ENCODE measurements at places on chromosomes 5 and 9.

- DNase-seq, result no peak
Observed at GRCh38 chr9:116859763-116860162, 172.7 kb downstream of the TRIM32 start.

DNA sequence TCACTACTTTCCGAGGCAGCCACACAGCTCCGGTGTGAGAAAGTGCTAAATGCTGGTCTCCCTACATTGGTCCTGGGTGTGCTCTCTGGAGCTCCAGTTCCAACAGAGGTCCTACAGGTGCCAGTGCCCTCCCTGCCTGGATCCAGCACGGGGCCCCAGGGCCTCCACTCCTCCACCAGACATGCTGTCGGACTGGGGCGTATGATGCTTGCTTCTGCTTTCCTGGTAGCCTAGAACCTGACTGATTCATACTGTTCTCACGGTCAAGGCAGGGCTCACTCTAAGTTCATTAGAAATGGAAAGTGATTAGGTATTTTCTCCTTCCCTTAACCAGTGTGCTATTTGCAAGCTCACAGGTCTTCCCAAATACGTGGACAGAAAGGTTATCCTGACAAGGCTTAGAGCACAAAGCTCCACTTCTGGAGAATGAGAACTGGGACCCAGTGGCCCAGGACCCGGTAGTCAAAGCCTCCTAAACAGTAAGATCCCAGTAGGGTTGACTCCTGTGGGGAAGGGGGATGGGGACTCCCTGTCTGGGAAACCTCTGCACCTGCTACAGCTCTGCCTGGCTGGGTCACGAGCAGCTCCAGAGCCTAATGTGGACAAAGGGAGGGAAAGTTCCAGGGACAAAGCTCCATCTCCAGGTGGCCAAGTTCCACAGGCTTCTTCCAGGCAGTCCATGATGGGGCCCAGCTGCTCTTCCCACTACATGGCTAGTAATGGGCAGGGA, 98.1 kb downstream of the PAX5 start:
- DNase-seq, result no peak

- no peak for DNase-seq
Observed at GRCh38 chr9:2966565-2967300, 122.8 kb upstream of the PUM3 start.

DNA sequence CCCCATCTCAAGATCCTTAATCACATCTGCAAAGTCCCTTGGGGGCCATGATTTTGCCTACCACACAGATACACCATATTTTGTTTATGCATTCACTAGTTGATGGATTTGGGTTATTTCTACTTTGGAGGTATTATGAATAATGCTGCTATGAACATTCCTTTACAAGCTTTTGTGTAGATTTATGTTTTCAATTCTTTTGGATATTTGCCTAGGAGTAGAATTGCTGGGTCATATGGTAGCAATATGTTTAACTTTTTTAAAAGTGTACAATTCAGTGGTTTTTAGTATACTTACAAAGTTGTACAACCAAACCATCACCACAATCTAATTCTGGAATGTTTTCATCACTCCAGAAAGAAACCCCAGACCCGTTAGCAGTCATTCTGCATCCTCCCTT, 7.8 kb upstream of the ANP32B start:
- no peak for DNase-seq

GRCh38 chr9:81626511-81626910, 62.8 kb downstream of the TLE1 start:
- DNase-seq, result no peak

DNA sequence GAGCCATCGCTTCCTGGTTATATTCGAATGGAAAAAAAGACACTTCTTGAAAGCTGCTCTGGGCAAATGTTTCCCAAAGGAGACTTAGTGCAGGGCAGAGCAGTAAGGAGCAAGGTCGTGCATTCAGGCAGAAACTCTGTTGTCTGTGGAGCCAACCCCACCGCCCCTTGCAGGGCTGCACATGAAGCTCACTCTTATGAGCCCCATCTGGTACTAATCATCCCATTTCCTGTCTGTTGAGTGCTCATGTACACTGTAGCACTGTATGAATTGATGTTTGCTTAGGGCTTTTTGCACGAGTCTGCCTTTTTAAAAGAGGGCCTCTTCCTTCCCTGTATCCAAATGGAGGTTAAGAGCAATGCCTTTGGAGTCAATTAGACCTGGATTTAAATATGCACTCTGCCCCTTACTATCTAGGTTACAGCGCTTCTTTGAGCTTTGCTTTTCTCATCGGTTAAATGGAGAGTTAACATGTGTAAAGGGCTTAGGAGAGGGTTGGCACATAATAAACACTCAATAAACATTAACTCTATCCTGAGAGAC, 25.4 kb downstream of the HMHB1 start:
- no peak for DNase-seq

DNA sequence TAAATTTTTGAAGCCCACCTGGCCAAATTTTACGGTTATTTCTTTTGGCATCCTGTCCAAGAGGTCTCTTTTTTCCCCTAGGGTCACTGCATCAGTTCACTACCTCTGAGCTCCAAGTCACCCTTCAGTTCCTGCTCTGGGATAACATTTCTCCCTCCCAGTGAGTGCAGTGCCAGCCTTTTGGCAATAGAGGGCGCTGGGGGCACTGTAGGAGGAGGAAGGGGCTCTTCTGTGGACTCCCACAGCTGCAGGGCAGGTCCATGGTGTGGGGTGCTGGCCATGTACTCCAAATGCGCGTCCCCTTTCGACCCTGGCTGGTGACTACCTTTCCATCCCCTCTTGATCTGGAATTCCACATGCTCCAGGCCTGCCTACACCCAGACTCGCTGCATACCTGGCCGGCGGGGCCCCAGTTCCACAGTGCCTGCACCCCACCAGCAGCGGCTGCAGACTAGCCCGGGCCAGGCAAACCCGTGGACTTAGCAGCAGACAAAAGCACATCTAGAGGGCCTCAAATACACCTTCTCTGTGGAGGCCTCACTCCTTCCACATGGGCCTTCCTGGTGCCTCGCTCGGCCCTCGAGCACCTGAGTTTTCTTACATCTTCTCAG, 20.3 kb upstream of the NINJ1 start:
- DNase-seq, result peak; percentile 69

GRCh38 chr5:62647241-62647640, 68.6 kb downstream of the LRRC70 start:
- no peak for DNase-seq

DNA sequence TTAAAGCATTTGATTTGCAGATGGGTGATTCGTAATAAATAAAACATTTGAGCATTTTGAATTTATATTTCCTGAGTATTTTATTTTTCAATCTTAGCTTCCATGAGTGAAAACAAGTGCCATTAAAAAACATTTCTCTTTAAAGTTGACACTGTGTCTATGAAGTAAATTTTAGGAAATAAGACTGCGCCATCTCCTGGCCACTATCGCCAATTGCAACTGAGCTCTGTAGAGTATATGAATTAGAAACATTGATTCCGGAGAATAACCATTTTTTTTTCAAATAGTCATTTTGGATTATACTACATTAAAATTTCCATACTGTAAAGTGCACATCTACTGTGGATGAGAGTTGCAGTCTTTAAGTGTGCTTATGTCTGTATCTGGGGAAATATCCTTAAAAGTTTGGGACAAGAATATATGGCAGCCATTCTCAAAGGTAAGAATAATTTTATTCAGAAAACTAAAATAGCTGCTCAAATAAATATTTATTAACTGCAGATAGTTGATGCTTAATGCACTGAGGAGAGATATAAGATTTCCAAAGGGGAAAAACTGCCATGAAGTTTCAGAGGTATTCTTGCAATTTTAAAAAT, 5.9 kb downstream of the DMRTA1 start:
- DNase-seq, result peak; percentile 60

DNA sequence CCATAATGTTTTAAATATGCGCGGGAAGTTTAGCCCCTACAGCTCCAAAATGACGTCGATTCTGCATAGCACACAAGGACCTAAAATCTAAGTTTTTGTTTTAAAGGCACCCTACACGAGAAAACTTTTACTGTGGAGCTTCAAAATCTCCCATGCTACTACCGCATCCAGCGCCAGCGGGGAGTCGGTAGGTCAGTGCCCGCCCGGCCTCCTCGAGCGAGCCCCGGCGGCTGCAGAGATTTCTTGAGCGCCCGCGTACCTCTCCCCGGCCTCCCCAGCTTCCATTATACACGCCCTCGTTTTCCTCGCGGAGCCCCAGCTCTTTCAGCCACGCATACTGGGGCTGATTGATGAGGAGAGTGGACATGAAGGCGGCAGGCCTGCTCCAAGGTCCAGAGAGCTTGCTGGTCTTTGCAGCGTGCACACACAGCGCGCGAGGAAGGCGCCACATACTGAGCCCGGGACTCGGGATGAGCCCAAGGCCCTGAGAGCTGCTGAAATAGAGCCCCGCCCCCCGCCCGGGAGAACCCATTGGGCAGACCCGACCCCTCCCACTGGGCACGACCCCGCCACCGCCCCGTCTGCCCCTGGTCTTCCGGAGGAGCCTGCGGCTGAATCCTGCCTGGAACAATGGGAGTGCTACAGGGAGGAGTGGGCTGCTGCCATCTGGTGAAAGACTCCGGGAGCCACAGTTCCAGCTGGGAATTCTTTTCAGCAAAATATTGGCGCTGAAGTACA, at the start of gene ALDH7A1:
TSS of gene ALDH7A1 (minus strand) at position 472 of the 738 bp plus-strand sequence. CDS start at position 451, 21 bp downstream.
- peak; percentile 55 for DNase-seq

DNA sequence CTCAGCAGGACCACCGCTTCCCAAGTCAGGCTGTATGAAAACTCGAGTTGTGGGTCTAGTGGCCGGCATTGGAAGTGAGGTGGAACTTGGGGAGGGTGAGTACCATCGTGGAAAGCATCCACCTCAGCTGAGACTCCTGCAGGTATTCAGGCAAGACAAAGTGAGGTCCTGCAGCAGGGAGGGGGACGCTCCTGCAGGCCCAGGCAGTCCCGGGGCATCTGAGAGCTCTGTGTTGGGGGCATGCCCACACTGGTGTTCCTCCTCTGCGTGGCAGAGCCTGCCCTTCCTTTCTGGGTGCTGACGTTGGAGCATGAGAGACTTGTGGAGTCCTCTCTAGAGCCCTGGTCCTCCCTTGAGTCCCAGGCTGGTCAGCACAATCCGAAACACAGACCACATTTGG, 187.7 kb downstream of the CACNA1B start:
- DNase-seq, result no peak

GRCh38 chr9:125522328-125522725, 184.7 kb downstream of the MAPKAP1 start:
- DNase-seq, result no peak

DNA sequence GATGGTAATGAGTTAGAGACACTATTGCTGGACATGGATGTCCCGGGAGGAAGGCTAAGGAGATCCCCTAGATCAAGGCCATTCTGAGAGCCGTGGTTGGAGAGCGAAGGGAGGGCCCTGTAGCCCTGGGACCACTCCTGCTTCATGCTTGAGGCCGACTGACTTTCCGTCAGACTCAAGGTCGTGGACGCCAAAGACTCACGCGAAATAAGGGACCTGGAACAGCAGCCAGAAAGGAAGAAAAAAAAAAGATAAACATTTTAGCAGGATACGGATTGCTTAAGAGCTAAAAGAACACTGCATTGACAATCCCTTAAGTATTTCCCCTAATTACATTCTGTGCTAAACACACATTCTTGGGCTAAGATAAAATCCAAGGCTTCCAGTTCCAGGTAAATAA, 181.2 kb downstream of the GLIS3 start:
- DNase-seq, result no peak

DNA sequence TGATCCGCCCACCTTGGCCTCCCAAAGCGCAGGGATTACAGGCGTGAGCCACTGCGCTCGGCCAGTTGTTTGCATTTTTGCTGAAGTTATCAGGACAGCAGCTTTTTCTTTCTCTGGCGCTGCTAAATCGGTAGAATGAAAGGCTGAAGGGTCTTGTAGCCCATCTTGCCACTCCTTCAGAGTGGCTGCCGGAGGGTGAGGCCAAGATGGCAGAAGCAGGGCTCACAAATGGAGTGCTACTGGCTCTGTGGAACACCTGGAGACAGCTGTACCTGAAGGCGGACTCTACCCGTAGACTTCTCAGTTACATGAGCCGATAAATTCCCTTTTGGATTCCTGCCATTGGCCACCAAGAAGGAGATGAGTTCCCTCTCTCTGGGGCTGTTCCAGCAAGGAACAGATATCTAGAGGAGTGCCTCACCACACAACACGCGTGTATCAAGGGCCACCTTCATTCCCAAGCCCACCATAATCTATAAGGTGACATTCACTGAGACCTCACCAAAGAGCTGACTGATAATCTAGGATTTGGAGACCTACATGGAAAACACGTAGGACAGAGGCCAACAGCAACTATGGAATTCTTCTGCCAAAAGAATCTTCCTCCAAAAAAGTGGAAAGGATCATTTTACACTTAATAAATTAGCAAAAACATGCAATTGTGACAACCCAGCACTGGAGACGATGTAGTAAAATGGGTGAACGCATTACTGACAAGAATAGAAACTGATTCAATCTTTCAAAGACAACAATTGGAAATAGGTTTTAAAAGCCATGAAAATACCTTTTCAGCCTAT, 21.8 kb downstream of the STK10 start:
- DNase-seq, result no peak

GRCh38 chr5:113090336-113091106, 113.9 kb downstream of the DCP2 start:
- DNase-seq, result no peak

DNA sequence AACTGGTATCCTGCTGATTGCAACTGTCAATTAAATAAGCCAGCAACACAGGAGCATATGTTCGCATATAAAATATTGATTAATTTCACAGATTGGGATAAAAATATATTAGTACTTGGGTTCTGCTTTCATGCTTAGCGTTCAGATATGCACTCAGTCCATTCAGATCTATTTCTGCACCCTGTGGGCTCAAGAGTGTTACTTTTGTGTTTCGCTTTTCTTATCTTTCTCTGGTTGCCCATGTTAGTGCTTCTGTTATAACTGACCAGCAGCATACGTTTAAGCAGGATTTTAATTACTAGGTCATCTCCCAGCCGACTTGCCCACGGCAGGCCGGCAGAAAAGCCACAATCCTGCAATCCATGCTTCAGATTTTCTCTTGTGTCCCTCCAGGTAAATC, 289.1 kb downstream of the EBF1 start:
- DNase-seq, result no peak

DNA sequence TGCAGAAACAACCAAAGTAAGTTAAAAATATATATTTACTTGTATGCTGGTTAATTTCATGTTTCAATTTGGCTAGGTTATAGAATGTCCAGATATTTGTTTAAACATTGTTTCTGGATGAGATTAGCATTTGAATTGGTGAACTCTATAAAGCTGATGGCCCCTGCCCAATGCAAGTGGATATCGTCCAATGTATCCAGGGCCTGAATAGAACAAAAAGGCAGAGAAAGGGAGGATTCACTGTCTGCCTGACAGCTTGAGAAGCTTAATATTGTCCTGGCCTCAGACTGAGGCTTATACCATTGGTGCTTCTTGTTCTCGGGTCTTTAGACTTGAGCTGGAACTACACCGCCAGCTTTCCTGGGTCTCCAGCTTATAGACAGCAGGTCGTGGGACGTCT, 446.7 kb upstream of the ACTBL2 start:
- DNase-seq, result no peak
